ENCODE measurements at places on chromosomes 4 and X.

DNA sequence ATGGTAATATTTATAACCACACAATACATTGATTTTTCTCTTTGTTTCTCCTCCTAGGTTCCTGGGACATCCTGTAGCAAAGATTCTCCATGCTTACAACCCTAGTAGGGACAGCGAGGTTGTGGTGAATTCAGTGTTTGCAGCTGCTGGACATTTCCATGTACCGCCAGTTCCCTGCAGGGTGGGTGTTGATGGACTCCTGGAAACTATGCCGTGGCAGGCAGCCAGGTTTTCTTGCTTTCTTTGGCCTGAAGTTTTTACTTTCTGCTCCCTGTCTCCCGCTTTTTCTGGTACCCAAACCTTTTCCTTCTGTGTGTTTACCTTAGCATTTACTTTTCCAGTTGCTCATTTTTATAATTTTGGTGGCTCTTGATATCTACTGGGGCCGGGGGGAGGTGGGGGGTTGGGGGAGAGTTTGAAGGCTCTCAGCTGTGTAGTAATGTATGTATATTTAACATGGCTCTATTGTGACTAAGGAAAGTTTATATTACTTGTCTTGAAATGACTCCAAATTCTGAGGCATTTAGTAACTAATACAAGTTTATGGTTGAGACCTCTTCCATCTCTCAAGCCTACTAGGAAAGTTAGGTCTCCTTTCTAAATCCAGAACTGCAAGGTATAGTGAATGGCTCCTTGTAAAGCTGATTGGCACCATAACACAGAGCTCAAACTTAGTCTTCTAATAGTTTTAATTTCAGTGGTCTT, 89.7 kb downstream of the TMEM131L start:
- H3K27me3 ChIP-seq: no peaks in the 10 kb centered on the region
- H3K36me3 ChIP-seq: peaks cover 3% of the 10 kb centered on the region

- peaks cover 26% of the 10 kb centered on the region for H3K36me3 ChIP-seq
- H3K4me1 ChIP-seq: peaks cover 4% of the 10 kb centered on the region
Measured at GRCh38 chr4:139042981-139043460, 27.4 kb downstream of the NOCT start.

DNA sequence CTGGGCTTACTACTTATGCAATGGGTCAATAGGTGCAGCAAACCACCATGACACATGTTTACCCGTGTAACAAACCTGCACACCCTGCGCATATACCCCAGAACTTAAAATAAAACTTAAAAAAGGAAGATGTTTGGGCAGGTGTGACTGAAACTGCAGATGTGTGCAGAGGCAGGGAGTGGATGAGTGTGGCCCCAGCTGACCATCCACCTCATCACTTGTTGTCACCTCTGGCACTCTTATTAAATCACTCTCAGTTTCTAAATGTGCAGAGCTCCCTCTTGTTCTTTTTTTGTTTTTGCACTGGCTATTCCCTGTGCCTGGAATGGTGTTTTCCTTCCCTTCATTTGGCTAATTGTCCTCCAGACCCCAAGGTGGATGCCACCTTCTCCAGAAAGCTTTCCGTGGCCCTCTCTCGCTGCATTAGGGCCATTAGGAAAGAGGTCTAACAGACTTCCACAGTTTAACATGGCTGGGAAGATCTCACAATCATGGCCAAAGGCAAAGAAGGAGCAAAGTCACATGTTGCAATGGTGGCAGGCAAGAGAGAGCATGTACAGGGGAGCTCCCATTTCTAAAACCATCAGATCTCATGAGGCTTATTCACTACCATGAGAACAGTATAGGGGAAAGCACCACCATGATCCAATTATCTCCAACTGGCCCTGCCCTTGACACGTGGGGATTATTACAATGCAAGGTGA, 58.5 kb downstream of the SLC2A9 start:
- H3K27me3 ChIP-seq: no peaks in the 10 kb centered on the region
- no peak for DNase-seq
- no peaks in the 10 kb centered on the region for H3K36me3 ChIP-seq
- H3K4me1 ChIP-seq: no peaks in the 10 kb centered on the region

GRCh38 chr4:23117826-23118225, 425.1 kb downstream of the GBA3 start:
- H3K4me1 ChIP-seq: no peaks in the 10 kb centered on the region
- H3K36me3 ChIP-seq: no peaks in the 10 kb centered on the region
- H3K27me3 ChIP-seq: no peaks in the 10 kb centered on the region
- no peak overlapping the region for H3K27ac ChIP-seq
- H3K4me3 ChIP-seq: no peak overlapping the region

- H3K27ac ChIP-seq: peak overlapping the region; percentile 90
- peak; percentile 86 for DNase-seq
- H3K27me3 ChIP-seq: no peaks in the 10 kb centered on the region
- peaks cover 26% of the 10 kb centered on the region for H3K4me1 ChIP-seq
- peaks cover 31% of the 10 kb centered on the region for H3K36me3 ChIP-seq
Measured at GRCh38 chrX:154369449-154370299, 4.8 kb downstream of the FLNA start.
